ENCODE measurements at places on chromosomes 7 and 10. TPM values are rescaled to one million over a fixed set of nuclear protein-coding genes. Genes with fewer than 3 reads are reported as not detected.

GRCh38 chr7:113030489-113030888, 56.1 kb downstream of the GPR85 start:
- no peak overlapping the region for H3K27ac ChIP-seq
- DNase-seq: no peak
- no peaks in the 10 kb centered on the region for H3K36me3 ChIP-seq
- no peak overlapping the region for H3K4me3 ChIP-seq
- H3K27me3 ChIP-seq: no peaks in the 10 kb centered on the region

DNA sequence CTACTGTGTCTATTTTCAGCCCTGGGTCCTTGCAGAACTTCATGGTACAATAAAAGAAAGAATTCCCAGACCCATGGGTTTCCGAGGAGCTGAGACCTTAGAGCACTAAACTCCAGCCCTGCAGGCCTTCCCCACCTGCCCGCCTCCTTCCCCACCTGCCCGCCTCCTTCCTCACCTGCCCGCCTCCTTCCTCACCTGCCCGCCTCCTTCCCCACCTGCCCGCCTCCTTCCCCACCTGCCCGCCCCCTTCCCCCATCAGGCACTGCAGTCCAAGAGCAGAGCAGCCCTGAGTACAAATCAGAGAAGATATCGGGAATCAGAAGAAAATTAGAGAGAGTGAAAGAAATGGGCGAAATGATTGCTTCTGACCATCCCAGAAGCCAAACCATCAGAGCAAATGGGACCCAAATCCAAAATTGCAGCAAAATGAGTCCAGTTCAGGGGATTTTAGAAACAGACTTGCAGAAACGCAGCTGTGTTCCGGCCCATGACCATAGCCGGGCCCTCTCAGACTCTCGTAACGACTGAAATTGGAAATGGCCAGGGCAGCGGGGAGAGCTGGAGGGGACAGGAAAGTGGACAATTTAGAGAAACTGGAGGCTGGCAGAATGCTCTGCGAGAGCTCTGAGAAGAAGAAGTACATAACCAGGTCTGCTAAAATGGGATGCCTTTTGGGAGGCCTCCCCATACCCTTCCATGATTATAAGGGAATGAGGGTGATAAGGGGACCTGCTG, 568.4 kb downstream of the TCERG1L start:
- H3K36me3 ChIP-seq: no peaks in the 10 kb centered on the region
- no peak for DNase-seq
- H3K27me3 ChIP-seq: no peaks in the 10 kb centered on the region
- no peaks in the 10 kb centered on the region for H3K4me1 ChIP-seq
- H3K27ac ChIP-seq: no peak overlapping the region

GRCh38 chr10:110524179-110524858, 26.6 kb downstream of the DUSP5 start:
- no peak for DNase-seq
- no peak overlapping the region for H3K4me3 ChIP-seq
- no peaks in the 10 kb centered on the region for H3K36me3 ChIP-seq
- H3K27ac ChIP-seq: no peak overlapping the region
- no peaks in the 10 kb centered on the region for H3K27me3 ChIP-seq

Gene KIFBP
- 22.1 TPM for total RNA-seq

Gene DNA2
- total RNA-seq: 16.4 TPM

All from colonic mucosa (tissue), 4 donors.